GM23248 (cell line): ENCODE measurements at places on chromosomes 1 and 21. TPM values are rescaled to one million over a fixed set of nuclear protein-coding genes. Genes with fewer than 3 reads are reported as not detected.

- peak; percentile 40 for DNase-seq
These were observed 108.7 kb downstream of the PRDM2 start for GRCh38 chr1:13808729-13809131.

DNA sequence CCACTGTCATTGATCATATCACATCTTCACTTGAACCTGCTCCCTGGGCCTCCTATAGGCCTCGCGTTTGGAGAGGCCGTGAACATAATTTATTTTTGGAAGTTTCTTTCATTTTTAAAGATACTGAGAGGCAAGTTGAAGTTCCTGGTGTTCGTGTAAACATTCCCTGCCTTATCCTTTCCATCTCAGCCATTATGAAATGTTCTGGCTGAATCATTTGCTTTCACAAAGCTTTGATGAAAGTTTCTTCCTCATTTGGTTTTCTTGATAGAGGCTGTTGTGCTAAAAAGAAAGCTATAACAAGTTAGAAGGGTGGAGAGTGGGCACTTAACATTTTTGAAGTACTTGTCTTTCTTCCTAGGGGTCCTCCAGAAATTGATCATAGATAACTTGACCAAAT is 15.5 kb downstream of the CAMTA1 start:
- DNase-seq = peak; percentile 75

GRCh38 chr1:229666585-229666984 is 40.5 kb downstream of the URB2 start:
- no peak for DNase-seq

The LRRC71 gene
- total RNA-seq = 0.32 TPM in 1 of 2 replicates, not detected in the other
